ENCODE measurements at places on chromosomes 16 and 17.

GRCh38 chr17:48871551-48872351, 20.8 kb upstream of the ATP5MC1 start:
- DNase-seq = no peak

DNA sequence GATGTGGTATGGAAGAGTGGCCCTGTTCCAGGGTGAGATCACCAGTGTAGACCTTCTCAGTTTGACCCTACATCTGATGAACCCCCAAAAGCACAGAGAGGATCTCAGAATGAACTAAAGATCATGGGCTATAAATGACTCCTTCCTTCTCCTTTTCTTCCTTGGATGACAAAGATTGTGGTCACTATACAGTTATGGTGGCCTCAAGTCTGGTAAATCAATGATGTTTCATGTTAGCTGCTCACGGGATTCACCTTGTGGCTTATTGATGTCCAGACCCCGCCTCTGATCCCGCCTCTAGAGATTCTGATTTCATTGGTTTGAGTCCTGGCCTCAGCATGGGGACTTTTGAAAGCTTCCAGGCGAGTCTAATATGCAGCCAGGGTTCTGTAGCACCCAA, 112.2 kb downstream of the PITPNC1 start:
- no peak for DNase-seq

GRCh38 chr17:44765965-44766364, 7.2 kb downstream of the ADAM11 start:
- DNase-seq = no peak

DNA sequence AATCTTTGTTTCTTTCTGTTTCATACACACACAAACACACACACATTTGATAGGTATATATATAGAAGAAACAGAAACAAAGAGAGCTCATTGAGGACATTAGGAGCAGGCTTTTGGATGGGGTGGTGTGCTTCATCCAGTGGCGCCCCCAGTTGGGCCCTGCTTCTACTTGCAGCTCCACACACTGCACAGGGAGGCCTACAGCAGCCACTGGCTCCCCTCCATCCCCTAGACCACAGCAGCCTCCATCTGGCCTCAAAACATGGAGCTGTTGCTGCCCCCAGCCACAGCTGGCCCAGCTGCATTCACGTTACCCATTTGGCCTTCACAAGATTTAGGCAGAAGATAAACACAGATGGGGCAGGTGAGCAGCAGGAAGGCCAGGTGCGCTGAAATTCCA, 33.1 kb upstream of the NF1 start:
- no peak for DNase-seq

DNA sequence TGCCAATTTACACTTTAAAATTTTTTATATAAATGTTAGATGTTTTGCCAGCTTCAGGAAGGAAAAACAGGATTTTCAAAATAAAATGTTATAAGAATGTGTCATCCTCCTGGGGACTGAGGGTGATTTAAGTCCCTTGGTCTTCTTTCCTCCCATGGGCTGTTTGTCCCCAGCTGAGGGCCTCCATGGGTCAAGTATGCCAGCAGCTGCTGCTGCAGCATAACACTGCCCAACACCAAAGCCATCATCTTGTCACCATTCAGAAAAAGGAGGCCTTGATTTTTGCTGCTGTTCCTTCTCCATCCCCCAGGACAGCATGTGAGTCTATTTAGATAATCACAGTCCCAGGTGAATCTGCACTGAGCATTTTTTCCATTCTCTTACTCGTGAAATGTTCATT, 188.5 kb downstream of the LGALS9B start:
- DNase-seq = no peak

DNA sequence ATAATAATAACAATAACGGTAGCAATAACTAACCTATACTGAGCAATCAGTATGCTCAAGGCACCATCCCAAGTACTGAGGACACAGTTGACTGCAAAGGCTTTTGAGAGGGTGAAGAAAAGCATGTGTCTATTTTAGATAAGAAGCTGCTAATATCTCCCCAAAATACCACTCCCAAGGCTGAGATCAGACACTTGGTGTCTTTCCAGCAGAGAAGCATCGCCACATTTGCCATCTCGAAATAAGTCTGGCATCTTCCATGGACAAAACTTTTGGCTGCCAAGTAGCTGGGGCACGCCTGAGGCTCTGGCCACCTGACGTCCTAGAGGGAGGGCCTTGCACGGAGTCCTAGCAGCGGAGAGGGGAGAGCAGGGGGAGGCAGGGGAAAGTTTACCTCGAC, 39.0 kb downstream of the ZNF423 start:
- DNase-seq = no peak

DNA sequence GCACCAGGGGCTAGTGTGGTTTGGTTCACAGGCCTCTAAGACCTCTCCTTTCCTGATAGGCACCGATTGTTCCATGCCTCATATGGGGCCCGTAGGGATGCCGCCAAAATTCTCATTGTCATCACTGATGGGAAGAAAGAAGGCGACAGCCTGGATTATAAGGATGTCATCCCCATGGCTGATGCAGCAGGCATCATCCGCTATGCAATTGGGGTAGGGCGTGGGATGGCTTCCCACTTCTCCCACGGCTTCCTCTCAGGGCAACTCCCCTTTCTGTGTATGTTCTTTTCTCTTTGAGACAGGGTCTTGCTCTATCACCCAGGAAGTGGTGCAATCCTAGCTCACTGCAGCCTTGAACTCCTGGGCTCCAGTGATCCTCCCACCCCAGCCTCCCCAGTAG, 5.3 kb downstream of the ITGAX start:
- DNase-seq = no peak

DNA sequence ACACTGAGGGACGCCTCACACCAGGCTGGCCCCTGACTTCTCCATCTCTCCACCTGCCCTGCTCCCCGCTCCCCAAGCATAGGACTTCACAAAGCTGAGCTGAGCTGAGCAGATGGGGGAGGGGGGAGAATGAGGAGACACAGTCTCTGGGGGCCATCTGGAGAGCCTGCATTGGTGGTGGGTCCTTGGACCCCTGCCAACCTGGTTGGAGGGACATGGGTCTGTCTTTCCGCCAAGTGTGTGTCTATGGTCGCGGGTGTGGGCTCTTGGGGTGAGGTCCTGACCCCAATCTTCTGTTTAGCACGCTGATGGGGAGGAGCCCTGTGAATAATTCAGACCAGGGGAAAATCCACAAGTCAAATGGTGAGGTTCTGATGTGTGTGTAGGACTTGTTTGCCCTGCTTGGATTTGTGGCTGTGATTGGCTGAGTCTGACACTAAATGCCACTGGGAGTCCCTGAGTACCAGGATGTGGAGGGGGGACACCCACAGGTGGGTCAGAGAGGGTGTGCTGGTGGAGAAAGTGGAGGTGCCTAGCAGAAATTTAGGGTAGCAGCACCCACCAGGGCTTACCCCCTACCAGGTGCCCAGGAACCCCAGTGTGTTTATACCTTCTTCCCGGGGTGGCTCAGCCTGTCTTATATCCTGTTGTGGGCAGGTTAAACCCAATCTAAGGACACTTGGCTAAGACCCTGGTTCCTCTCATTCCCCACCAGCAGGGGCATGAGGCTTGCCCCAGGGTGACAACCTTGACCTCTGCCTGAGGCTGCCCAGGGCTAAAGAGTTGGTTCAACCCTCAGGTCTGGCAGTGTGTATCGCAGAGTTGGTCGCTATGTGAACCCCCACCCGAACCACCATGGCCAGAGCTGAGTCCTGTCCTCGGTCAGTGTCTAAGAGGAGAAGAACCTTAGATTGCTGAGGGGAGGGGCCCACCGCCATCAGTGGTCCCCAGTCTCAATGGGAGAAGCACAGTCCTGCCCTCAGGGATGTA, 2.1 kb downstream of the FMNL1 start:
- DNase-seq = no peak

GRCh38 chr16:55154262-55154661, 169.7 kb upstream of the IRX6 start:
- no peak for DNase-seq

DNA sequence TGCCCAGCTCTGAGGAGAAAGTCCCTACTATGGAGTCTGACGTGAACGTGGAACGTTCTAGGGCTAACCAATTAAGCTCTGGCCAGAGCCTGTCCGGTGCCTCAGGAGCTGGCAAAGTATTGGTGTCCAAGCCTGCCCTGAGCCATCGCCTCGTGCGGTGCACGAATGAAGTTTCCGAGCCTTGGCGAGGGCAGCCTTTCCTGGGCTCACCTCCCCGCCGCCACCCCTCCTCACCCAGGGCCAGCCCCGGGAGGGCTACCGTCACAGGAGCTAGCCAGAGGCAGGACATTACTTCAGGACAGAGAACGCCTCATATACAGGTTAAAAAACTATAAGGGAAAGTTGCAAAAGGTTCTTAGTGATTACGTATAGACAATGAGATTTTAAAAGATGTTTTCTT, 23.6 kb upstream of the TRAP1 start:
- no peak for DNase-seq

DNA sequence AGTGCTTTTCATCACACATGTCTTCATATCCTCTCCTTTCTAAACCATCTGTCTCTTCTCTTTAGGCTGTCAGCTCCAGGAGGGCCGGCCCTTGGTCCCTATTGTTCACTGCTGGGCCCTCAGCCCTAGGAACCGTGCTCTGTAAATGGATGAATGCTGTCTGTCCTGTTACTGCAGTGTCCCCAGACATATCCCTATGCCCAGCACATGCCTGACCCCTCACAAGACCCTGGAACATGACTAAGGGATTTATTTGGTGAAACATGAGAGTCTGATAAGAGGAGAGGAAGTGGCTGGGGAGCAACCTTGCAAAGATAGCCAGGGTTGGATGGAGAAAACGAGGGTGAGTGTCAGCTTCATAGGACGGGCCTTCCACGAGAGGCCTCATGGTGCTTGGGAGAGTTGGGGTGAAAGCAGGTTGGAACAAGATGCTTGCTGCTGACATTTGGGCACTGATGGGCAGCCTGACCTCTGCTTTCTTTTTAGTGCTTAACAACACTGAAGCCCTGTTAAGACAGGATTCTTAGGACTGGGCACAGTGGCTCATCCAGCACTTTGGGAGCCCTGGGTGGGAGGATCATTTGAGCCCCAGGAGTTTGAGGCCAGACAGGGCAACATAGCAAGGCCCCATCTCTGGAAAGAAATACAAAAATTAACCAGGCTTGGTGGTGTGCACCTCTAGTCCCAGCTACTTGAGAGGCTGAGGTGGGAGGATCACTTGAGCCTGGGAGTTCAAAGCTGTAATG, 39.0 kb downstream of the ABCC1 start:
- DNase-seq = no peak

DNA sequence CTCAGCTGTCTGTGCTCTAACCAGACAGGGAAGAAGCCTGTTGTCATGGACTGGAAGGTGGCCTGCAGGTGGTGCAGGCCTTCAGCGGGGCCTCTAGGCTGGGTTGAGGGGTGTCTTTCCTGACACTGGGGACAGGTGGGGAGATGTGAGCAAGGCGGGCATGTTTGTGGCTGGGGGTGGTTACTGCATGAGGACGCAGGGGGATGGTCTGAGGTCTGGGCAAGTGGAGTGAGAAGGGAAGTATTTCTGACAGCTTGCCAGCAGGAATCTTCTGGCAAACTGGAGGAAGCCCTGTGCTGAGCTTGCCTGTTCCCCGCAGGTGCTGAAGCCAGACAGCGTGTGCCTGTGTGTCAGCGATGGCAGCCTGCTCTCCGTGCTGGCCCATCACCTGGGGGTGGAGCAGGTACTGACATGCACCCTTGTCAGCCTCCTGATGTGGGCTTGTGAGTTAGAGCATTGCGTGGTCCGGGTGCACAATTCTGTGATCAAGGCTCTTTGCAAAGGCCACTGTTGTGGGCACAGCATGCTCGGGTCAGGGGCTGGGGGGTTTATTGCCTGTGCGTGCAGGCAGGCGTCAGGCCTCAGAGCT, 36.2 kb downstream of the PRMT7 start:
- no peak for DNase-seq

- DNase-seq = no peak
Measured at GRCh38 chr17:64411999-64412771, 21.5 kb upstream of the PECAM1 start.

Data from stimulated activated CD8-positive, alpha-beta memory T cell treated with anti-CD3 and anti-CD28 coated beads, Interleukin-15, amount 100 ng/mL, for 4 hours (primary cell).